Mammary epithelial cell (primary cell): ENCODE measurements at places on chromosomes 7 and 10. TPM values are rescaled to one million over a fixed set of nuclear protein-coding genes. Genes with fewer than 3 reads are reported as not detected.

Gene ZMIZ2
- 55.6 and 57.2 TPM in 2 replicates for total RNA-seq

- peak; percentile 18 for DNase-seq
These were observed 115.5 kb upstream of the CREB5 start for GRCh38 chr7:28296571-28297483.

DNA sequence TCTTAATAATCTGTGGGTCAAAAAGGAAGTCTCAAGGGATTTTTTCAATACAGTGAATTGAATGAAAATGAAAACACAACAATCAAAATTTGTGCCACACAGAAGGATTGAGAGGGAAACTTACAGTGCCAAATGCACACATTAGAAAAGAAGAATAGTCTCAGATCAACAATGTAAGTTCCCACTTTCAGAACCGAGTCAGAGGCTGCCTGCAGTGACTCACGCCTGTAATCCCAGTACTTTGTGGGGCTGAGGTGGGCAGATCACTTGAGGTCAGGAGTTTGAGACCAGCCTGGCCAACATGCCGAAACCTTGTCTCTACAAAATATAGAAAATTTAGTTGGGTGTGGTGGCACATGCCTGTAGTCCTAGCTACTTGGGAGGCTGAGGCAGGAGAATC lies 12.5 kb upstream of the KEL start:
- no peak for DNase-seq

Gene CTTNBP2
- total RNA-seq, result 0.16 TPM in 1 of 2 replicates, not detected in the other

- no peak for DNase-seq
These were observed 11.7 kb upstream of the CACNA2D1 start for GRCh38 chr7:82455295-82455694.

DNA sequence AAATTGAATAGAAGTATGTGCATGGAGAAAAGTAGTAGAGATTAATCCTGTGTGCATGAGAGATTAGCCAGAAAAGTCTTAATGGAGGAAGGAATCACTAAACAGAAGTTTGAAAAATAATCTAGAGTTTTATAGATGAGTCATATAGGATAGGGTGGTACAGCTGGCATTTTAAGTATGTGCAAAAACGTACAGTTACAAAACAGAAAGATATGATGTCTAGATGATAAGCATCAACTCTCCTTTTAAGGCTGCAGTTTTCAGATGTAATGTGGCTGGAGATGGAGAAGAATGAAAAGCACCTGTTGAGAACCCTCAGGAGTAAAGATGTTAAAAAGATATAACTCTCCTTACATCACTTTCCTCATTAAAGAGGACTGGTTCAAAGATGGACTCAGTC lies 271.3 kb downstream of the STK31 start:
- DNase-seq, result no peak

Gene IL6
- total RNA-seq, result not detected

Gene PLEKHS1
- not detected in 2 replicates for total RNA-seq

DNA sequence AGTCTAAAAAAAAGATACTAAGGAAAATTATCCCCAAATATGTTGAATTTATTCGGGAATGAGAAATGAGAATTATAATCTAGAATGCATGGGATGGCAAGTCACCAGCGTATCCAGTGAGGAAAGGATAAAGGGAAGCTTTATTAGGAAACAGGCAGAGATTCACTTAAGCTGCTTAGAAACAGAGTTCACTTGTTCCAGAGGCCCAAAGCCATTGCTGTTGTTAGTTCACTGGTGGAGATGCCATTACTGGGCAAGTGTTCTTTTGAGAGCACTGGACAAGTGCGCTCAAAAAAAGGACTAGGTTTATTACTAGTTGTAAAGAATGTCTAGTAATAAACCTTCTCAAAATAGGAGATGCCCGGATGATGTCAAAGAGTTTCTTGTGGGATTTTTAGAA lies 51.2 kb downstream of the MICU1 start:
- DNase-seq, result no peak

DNA sequence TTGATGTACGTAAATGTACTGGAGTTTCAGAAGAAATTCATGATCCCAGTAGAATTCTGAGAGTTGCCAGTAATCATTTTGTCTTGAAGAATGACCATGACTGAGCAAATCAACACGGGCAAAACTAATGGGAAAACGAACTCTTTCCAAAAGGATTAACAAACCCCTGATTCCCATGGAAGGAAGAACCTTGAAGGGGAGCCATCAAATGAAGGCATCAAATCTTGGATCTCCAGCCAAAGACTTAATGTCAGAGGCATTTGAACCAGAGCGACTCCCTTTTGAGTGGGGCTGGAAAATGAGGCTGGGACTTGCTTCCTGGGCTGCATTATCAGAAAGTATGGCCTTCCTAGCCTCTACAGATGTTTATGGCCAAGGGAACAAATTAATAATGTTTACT lies 364.4 kb upstream of the PRKCQ start:
- no peak for DNase-seq

DNA sequence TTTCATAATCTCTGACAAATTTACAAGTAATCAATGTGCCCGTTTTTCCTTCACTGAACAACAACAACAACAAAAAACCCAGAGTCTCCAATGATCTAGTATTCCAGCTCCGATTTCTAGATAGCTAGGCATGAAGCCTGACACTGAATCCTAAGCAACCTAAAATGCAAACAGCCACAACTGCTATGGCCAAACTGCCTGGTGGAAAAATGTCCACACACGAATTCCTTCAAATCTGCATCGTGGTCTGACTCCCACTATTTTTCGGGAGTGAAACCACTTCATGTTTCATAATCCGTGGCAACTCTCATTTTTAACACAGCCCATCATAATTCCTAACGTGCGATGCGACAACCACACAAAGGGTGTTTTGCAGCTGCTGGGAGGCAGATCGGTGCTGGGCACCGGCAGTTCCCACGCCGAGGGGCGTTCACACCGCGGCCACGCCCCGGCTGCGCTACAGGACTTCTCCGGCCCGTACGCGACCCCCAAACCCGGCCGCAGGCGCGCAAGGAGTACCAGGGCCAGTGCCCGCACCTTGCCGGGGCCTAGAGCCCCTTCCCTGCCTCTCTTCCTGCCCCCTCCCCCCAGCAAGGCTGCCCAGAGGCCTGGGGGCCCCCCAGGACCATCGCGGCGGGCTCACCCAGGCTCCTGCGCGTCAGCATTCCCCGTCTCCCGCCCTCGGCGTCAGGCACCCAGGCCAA lies 814 bp downstream of the RUFY2 start:
- DNase-seq, result peak; percentile 55

Gene FASTK
- total RNA-seq, result 68.8 and 75.6 TPM in 2 replicates
